ENCODE measurements at places on chromosomes 12 and 14.
A peak's percentile ranks its signal among the peaks of the same experiment; 100 is the strongest.

DNA sequence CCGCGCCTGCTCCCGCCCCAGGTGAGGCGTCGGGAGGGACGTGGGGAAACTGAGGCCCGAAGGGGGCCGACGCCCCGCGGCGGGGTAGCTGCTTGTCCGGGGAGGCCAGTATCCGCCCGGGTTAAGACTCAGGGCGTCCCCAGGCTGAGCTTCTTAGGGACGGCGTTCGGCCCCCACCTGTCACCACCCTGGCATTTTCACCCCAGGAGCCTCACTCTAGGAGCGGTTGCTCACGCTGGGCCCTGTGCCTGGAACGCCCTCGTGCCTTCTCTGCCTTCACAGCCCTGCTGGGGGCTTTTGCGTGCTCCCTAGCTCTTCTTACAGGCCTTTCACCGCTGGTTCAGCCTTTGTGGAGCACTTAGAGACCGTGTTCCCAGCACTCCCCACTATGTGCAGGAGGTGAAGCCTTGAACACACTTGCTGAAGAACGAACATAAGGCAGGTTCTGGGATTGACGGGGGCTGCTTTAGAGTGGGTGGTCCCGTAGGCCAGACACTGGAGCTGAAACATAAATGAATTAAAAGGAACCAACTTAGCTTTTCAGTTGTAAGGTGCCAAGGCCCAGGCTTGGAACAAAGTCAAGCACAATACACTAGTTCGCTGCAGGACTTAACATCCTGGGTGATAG, 601 bp downstream of the ZNF839 start:
- peak; percentile 22 for DNase-seq

GRCh38 chr14:74326369-74327152, 21.7 kb upstream of the VRTN start:
- no peak for DNase-seq

DNA sequence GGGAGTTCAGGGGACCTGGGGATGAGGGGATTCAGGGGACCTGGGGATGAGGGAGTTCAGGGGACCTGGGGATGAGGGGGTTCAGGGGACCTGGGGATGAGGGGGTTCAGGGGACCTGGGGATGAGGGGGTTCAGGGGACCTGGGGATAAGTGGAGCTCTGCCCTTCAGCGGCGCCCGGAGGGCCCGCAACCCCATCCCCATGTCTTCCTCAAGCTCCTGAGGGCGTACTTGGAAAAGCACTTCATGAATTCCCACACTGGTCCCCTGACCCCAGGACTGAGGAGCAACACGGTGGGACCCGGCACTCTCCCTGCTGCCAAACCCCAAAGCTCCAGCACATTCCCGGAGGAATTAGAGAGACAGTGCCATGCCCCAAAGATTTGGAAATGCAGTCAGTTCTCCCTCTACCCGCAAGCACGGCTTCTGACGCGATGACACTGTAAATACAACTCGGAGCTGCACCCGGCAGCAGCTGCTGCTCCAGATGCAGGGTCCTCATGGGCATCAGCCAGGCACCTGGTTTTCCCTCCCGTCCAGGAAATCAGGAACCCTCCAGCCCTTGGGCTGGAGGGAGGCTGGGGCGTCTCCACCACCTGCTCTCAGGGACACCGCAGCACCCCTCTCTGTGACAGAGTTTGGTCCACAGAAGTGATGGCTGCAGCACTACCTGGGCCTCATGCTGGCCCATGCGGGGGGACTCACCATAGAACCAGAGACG, 32.8 kb upstream of the C14orf180 start:
- DNase-seq, result no peak

DNA sequence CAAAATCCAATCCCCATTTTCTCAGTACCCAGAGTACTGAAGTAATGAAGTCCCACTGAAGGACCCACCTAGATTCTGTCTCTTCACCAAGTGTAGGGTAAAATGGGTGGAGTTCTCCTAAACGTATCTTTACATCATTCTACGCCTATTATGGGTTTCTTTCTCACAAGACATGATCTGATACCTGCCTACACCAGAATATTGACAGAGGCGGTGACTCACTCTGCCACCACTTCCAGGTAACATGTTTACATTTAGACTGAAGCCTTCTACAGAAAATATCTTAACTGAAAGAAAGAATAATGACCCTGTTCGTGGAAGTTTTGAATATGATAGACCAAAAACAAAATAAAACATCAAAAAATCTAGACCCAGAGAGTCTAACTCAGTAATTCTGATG, 89.8 kb downstream of the BTG1 start:
- no peak for DNase-seq

DNA sequence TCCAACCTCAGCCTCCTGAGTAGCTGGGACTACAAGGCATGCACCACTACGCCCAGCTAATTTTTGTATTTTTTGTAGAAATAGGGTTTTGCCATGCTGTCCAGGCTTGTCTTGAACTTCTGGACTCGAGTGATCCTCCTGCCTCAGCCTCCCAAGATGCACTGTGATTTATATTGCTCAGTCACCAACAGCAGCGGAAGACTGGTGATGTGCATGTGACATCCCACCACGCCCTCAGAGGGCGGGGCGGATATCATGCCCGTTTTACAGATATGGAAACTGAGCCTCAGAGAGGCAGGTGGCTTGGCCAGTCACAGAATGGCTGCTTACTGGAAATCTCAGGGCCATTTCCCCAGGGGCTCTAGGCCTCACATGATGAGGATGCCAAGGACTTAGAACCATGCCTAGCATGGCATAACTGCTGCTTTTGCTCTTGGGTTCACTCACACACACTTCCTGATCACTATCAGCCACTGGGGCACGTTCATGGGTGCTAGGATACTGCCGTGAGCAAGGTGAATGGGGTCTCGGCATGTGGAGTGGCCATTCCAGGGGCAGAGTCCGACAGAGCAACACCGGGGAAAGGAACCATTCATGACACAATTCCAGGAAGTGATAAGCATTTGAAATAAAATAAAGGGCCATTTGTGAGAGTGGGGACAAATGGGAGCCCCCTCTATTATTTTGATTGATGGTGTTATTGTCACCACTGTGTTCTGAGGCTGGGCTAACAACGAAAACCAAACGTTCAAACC, 31.9 kb downstream of the RBM19 start:
- DNase-seq, result no peak

DNA sequence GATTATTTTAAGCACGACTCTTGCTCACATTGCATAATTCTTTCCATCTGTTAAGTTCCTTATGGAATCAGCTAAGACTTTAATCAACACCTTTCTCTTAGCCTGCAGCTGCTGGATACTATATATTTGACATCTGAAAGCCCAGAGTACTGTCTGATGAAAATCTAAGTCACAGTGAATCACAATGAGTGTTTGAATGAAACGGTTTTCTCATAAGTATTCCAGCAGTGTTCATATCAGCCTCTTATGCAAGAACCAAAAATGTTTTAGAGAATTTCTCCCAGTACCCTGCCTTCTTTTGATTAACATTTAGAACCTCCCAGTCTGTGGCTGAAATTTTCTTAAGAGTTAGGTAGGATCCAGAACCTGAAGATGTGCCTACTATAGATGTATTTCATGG, 55.6 kb downstream of the FRMD6 start:
- no peak for DNase-seq

DNA sequence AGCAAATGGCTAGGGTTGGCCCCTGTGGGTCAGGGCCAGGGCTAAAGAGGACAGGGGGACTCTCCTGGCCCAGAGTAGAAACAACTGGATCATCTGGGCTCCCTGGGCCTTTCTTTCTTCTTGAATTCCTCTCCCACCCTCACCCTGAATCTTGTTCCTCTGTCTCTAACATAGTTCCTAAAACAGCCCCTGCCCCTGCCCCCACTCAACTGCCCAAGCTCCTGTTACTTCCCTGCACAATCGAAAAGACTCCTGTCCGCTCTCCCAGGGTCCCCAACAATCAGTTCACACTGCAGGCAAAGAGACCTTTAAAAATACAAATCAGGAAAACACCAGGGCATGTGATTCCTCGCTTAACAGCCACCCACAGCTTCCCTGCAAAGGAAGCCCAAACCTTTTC, 18.0 kb upstream of the ANKRD33 start:
- DNase-seq, result no peak

GRCh38 chr12:7017870-7018349, 366 bp downstream of the LPCAT3 start:
- no peak for DNase-seq

GRCh38 chr12:77082021-77082420, 16.7 kb upstream of the E2F7 start:
- no peak for DNase-seq

GRCh38 chr12:83665634-83666218, 979.0 kb downstream of the TMTC2 start:
- DNase-seq, result no peak

- DNase-seq, result no peak
Observed at GRCh38 chr12:109600481-109600880, 26.9 kb downstream of the MVK start.

GRCh38 chr14:77094672-77095284, 3.3 kb upstream of the CIPC start:
- no peak for DNase-seq

GRCh38 chr12:68915055-68915454, 17.9 kb downstream of the CPM start:
- no peak for DNase-seq

- no peak for DNase-seq
Observed at GRCh38 chr12:96073346-96074330, 38.3 kb upstream of the LTA4H start.

- no peak for DNase-seq
Observed at GRCh38 chr14:38583471-38583870, 327.6 kb upstream of the CLEC14A start.

DNA sequence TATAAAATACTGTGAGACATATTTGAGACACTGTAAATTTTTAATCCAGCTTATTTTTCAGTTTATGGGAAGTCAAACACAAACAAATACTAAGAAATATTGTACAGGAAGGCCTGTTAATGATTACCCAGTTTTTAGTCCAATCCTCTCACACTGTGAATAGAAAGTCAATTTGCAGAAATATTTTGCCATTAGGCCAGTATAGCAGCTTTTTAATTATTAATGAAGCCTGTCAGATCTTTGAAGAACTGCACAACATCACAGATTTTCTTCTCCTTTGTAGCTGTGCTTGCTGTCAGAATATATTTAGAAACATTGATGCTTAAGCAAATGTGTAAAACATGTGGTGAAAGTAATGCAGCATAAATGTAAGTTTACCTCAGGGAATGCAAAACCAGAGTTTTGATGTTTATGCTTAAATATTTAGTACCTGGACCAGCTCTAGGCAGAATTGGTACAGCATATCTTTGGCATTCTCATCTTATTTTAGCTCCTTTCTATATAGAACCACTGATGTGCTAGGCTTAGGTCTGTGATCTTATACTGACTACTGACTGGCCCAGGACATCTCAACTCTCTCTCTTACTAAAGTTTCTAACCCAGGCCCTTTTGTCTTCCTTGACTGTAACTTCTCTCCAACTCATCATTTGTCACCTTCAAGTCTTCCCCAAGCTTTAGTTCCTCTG, 230.8 kb upstream of the NAV3 start:
- no peak for DNase-seq

- no peak for DNase-seq
Observed at GRCh38 chr14:57611555-57612075, 118.0 kb upstream of the CCDC198 start.

GRCh38 chr14:101511620-101512375, 49.5 kb upstream of the DIO3 start:
- no peak for DNase-seq

DNA sequence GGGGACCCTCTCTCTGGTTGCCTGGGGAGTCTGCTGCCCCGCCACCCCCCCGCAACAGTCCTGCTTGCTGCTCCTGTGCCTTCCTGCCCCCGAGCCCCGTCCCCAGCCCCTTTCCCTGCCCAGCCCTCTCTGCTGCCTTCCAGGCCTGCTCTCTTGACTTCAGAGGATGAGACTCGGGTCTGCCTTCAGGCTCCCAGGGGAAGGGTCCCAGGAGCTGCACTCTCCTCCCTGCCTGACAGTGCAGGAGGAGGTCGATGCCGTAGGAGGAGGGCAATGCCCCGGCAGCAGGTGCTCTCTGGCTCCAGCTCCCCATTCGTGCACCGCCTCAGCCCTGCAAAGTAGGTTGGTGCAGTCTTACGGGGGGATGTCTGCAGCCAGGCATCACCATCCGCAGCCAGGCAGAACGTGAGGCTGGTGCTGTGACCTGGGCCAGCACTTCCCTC, 185.1 kb upstream of the C14orf180 start:
- no peak for DNase-seq

GRCh38 chr12:118183155-118183554, 47.2 kb downstream of the PEBP1 start:
- no peak for DNase-seq

DNA sequence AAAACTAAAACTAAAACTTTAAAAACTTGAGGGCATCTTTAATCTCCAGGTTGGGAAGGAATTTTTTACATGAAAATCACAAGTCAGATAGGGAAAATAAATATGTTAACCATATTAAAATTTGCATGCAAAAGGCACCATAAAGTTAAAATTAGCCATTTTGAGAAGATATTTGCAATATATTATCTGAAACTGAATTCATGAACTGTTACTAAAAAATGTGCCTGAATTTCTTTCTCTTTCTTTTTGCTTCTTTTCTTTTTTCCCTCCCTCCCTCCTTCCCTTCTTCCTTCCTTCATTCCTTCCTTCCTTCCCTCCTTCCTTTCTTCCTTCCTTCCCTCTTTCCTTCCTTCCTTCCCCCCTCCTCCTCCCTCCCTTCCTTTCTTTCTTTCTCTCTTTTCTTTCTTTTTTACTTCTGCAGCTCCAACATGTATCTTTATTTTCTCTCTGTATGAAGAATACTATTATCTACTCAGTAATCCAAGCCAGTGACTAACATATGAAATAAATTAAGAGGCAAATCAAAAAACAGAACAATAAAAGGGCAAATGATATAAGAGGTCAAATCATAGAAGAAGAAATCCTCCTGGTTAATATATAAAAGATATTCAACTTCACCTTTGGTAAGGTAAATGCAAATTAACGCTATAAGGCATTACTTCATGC, 146.0 kb downstream of the BRMS1L start:
- DNase-seq, result no peak

- no peak for DNase-seq
Observed at GRCh38 chr12:66244446-66244845, 55.4 kb downstream of the IRAK3 start.

GRCh38 chr12:131513606-131514005, 197.3 kb upstream of the SFSWAP start:
- no peak for DNase-seq

DNA sequence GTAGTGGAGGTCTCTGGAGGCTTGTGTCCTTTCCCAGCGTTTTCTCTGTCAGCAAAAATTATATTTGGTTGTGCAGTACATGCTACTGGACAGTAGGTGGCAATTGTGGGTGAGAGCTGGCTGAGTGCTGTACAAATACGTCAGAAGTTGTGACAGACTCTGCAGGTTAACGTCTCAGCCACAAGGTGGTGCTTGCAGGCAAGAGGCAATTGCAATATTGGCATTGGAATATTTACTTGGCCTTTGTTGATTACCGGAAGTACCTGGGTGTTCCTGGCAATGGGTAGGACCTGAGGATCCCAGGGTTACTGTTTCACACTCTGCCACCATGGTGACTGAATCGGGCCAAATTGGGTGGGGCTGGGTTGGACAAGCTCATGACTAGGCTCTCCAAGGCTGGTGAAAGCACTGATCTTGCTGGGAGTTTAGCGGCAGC, 333.9 kb upstream of the LMO3 start:
- no peak for DNase-seq
